ENCODE measurements at places on chromosomes 3 and 15.

GRCh38 chr15:32716216-32716914, 1.4 kb upstream of the GREM1 start:
- DNase-seq, result no peak

DNA sequence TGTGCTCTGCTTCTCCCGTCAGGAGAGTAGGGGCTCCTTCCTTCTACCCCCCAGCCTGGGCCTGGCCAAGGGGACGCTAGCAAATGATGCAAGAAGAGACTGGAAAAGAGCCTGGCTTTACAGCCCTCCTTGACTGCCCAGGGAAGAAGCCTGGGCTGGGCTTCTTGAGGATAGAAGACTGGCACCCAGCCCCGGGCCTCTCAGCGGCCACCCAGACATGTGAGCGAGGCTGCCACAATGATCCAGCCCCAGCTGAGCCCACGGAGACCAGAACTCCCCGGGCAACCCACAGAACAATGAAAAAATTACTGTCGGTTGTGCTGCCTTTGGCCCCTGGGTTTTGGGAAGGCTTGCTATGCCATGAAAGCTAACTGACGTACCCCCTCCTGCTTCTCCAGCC, 100.6 kb upstream of the PRR20G start:
- no peak for DNase-seq

DNA sequence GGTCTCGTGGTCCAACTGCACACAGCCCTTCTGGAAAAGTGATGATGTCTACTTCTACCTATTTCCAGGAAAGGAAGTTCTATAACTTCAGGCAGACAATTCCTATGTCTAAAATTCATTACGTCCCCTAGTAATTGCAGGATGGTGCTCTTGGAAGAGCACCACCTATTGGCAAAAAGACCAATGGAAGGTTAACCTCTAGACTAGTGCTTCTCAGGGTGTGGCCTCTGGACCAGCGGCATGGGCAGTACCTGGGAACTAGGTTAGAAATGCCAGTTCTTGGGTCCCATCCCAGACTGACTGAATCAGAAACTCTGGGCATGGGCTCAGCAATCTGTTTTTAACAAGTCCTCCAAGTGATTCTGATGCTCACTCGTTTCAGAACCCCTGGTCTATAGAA, 258.3 kb upstream of the ICE2 start:
- no peak for DNase-seq

DNA sequence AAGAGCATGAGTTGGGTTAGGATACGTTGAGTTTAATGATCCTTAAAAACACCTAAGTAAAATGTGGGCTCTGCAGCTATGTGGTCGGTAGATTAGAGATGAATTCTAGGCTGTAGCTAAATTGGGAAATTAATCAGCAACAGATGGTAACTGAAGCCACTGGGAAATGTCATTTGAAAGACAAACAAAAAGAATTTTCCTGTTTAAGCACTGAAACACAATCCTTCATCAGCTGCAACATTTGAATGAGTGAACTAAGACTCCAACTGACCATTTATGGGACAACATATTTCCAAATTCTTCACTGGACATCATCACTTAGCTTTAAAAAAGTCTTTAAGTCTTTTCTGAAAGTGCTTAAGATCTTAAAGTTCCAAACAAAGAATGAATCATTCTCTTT, 226.9 kb downstream of the ZNF385D start:
- no peak for DNase-seq

DNA sequence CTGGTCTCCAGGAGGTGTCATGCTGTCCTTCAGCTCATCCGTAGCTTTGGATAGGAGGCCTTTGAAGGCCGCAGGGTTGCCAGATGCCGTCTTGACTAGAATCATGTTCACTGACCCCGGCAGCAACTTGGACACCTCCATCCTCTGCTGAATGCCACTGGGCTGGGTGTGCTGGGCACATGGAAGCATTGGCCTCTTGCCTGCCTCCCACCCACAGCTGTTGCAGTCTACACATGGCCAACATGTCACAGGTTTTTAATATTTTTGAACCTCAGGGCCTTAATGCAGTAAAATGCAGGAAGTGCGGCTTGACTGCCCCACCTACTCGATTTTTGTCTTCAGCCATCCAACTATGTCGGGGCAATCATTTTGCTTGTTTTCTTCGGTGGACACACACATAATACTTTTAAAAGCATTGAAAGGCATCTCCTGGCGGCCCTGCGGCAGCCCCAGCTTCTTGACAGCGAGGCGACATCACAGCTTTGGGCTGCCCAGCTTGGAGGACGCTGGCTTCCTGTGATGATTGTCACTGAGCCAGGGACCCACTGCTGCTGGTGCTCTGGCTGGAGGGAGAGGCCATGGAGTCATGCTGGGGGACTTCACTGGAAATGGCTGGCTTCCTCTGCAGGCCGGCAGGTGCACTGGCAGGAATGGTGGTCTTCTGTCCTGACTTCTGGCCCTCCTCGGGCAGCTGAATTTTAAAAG, 31.6 kb upstream of the ACAD9 start:
- DNase-seq, result no peak

DNA sequence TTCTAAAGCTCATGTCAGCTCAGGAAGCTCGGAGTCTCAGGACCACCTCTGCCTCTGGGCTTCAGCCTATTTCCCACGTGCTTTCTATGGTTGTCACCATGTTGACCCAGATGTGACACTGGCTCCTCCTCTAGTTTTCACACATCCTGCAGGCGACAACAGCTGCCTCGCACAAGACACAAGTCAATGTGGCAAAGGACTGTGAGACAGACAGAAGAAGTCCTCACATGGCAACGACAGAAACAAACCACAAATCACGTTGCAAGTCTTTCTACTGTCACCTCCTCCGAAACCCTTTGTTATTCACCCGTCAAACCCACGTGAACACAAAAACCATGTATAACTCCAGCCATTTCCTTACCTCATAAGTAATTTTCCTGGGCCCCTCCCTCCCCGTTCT, 194.5 kb downstream of the MEX3B start:
- no peak for DNase-seq

GRCh38 chr3:150203273-150203672, 204.8 kb upstream of the TSC22D2 start:
- DNase-seq, result no peak

DNA sequence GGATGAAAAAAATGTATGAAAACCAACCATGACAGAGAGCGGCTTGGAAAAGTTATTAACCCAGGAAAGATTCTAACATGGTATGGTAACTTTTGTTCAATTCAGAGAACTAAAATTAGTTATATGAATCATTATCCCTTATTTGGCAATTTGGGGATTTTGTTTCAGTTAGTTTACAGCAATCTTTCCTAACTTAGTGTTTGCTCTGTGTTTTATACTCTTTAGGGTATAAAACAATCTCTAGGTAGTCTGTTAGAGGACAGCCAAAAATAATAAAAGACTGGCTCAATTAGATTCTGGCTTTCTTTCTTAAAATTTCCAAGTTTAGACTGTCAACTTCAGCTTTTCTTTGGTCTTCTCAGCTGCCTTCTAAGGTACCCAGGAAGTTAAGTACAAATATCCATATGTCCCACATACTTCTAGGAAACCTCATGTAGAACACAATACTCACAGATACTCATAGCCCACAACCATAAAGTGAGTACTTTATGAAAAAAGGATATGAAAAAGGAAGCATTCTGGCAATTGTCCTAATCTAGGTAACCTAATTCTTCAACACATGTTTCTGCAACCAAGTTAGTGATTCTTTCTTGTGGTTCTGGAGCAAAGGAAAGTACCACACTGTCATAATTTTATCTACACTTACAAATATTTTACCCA, 849.3 kb downstream of the ROBO1 start:
- peak; percentile 29 for DNase-seq

GRCh38 chr15:71610728-71611552, 199.4 kb upstream of the NR2E3 start:
- DNase-seq, result no peak

GRCh38 chr3:106611116-106611515, 742.3 kb upstream of the CBLB start:
- DNase-seq, result no peak

- DNase-seq, result no peak
Observed at GRCh38 chr3:43726521-43726920, 35.8 kb downstream of the ABHD5 start.

DNA sequence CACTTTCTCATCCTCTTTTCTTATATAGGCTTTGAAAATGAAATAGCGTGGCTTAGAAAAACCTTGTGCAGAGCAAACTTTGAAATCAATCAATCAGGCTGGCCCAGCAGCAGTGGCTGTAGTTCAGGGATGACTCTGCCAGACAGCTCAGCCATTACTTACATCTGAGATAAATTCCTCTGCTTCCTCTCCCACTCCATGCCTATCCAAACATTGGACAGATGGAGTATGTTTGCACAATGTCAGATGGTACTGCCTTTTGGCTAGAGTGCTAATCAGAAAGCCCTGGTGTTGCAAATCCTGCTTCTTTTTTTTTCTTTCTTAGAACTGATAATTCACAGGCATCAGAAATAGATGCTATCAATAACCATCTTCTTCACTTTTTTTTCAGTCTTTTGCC, 1065.1 kb downstream of the AGBL1 start:
- peak; percentile 3 for DNase-seq

DNA sequence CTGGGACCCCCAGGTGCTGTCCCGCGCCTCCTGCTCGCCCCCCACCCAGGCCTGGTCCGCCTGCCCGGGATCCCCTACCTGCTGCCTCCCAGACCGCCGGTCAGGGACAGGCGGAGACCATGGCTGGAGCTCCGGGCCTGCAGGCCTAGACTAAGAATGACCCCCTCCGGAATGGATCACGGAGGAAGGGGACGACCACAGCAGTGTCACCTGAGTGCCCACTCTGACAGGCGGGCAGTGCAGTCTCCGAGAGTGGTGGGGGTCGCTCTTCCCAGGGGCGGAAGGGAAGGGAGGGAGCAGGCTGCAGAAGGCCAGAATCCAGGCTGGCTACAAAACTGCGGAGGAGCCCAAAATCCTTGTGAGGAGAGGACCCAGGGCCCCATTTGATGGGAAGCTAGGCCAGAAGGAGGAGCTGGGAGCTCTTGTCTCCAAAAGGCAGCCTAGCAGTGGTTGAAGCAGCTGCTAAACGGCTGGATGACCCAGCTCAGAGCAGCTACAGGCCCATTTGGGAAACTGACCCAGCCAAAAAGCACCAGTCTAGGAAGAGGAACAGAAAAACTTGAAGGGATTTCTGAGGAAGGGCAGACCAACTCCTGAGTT, 908 bp upstream of the RAB43 start:
- DNase-seq, result no peak

- DNase-seq, result no peak
Observed at GRCh38 chr15:93299675-93300074, 210.7 kb upstream of the RGMA start.

- no peak for DNase-seq
Observed at GRCh38 chr3:81437683-81438082, 323.8 kb downstream of the GBE1 start.

GRCh38 chr3:137065381-137065780, 107.6 kb downstream of the IL20RB start:
- no peak for DNase-seq

DNA sequence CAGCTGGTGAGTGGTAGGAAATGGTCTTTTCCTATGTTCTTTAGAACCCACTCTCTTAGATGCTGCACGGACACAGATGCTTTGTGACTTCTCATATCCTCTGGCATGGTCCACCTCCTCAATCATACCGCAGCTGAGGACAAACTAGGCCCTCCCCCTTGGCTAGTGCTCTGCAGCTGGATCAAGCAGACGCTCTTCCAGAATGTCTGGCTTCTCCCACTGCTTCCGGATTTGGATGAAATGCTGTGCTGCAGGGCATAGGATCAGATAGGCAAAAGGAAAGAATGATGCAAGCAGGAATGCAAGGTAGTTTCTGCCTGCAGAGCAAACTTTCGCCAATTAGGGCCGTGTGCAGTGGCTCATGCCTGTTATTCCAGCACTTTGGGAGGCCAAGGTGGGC, 75.7 kb upstream of the SLC4A7 start:
- DNase-seq, result peak; percentile 78

- DNase-seq, result no peak
Observed at GRCh38 chr15:71332431-71333004, 217.2 kb downstream of the THSD4 start.

GRCh38 chr3:65824166-65824565, 214.6 kb downstream of the MAGI1 start:
- DNase-seq, result no peak

DNA sequence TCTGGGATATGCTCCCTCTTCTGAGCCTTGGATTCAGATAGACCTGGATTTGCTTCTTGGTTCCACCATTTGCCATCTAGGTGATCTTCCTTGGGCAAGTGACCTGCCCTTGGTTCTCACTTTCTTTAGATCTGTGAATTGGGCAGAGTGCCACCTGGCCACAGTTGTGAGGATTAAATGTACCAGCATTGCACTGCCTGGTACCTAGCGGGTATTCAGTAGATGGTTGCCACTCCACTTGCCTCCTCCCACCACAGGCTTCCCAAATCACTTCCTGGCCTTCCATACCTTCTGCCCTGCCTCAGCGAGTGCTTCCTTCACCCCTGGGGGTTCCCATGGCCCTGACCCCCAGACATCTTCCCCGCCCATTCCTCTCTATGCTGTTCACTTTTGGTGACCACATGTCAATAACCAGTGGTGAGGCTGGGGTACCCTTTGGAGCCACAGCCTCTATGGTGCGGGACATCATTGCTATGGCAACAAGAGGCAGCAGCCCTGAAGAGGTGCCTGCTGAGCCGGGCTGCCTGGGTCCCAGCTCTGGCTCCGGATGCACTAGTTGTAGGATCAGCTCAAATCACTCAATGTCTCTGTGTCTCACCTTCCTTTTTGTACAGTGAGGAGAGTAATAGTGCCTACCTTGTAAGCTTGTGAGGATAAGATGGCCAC, 40.5 kb downstream of the CMTM7 start:
- DNase-seq, result no peak

DNA sequence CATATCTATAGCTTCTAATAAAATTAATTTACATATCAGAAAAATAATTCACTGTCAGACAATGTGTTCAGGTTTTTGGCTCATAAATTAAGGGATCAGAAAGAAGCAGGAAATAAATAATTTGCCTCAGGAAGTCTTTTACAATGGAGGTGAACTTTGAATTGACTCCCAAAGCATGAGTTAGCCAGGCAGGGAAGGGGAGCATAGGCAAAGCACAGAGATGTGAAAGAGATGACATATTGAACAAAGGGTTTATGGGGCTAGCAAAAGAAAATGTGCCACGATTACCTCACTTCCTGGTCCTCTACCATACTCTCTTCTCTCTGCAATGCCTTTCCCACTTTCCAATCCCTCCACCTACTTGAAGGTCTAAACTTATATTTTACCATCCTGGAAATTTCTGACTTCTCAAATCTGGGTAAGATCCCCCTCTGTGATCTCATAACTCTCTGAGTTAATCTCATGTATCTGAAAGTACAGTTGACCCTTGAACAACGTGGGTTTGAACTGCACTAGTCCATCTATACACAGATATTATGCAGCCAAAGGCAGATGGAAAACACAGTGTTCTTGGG, 4.1 kb upstream of the HEXA start:
- DNase-seq, result no peak

- no peak for DNase-seq
Observed at GRCh38 chr15:40819048-40819447, 9.5 kb downstream of the PPP1R14D start.
